Activated CD4-positive, alpha-beta T cell treated with anti-CD3 and anti-CD28 coated beads, Interleukin-2, Interleukin-6, amounts not matched to agents 100 ng/mL and 50 ng/mL, durations not matched to agents 16 hours and 8 hours (primary cell): ENCODE measurements at places on chromosomes 7 and 10.

GRCh38 chr7:121302214-121302745, 26.5 kb upstream of the WNT16 start:
- no peak for DNase-seq

GRCh38 chr10:89535171-89536012, at the start of gene SLC16A12:
Gene SLC16A12, minus strand, starts transcription at chr10:89535594. Its CDS starts 73,016 bp downstream, at chr10:89462578.
- no peak for DNase-seq

DNA sequence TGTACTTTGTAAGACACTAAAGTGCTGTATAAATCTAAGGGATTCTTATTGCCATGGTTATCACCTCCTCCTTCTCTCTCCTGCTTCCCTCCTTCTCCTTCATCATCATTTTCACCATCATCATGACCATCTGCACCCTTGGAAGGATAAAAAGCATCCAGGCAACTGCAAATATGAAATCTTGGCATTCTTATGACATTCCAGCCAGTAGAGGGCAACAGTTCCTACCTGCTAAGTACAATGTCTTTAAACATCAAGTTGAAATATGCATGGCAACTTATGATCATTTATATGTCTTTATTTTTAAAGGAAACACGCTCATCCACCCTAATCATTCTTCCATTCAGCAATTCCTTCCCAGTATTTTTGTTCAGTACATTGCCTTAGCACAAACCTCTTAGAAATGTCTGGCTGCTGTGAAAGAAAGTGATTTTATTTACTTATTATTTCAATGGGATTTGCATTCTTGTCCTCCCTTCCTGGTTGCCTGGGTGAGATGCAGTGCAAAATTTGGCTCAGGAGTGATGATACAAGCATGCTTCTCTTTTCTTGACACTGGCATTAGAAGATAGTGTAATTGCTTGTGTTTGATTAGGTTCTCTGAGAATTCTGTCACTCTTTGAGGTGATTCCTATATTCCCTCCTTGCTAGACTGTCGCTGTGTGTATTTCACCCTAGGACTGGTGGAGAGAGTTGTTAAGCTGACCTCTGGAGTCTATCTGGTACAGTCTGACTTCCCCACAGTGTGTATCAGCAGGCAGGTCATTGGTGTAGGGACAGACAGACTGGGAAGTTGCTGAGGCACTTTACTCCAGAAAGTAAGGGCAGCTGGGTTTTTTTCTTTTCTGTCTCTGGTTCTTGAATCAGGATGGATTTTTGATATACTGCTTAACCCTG, 188.5 kb upstream of the BMPER start:
- no peak for DNase-seq

GRCh38 chr10:23337616-23338015, 7.0 kb downstream of the C10orf67 start:
- peak; percentile 30 for DNase-seq

DNA sequence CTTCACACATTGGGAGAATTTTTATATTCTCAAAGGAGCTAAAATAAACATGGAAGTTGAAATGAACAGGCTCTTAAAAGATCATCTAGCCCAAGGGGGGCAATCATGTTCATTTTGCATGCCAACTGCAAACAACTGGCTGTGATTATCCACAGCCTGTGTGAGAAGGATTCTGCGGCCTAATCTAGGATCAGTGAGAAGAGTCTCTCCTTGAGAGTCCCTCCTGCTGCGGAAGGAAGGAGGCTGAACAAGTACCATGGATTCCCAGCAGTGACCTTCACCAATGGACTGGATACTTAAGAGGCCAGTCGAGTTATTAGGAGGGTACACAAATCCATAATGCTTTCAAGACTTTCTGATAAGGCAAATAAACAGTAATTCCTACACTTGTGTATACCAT, 76.7 kb downstream of the IGF2BP3 start:
- DNase-seq, result no peak

GRCh38 chr10:119945805-119946204, 53.3 kb downstream of the SEC23IP start:
- no peak for DNase-seq

DNA sequence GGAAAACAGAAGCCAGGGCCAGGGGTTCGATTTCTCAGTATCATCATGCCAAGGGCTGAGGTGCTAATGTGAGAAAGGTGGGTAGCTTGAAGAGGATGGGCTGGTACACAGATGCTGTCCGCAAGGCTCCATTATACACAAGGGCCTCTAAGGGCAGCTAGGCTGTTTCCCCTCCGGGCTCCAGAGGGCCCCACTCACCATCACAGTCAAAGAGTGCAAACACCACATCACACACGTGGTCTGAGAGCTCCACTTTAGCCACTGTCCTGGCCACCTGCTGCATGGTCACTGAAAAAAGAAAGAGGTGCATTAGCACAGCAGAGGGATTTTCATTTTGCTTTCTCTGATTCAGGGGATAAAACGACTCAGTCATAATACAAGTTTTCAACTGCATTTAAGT, 20.9 kb upstream of the DNAJB12 start:
- DNase-seq, result no peak

- no peak for DNase-seq
These were observed 22.4 kb downstream of the STMP1 start for GRCh38 chr7:135684699-135685098.

DNA sequence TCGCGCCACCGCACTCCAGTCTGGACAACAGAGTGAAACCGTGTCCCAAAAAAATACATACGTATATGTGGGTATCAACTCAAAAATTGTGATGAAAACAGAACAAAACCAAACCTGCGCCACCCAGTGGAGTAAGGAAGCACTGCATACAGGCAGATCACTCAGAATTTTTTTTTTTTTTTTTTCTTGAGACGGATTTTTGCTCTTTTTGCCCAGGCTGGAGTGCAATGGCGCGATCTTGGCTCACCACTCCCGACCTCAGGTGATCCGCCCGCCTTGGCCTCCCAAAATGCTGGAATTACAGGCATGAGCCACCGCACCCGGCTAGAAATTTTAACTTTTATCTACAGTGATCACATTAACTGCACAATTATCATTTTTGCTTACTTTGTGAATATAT, 9.1 kb upstream of the TMEM236 start:
- peak; percentile 74 for DNase-seq

GRCh38 chr10:75197906-75198305, 12.7 kb upstream of the VDAC2 start:
- no peak for DNase-seq

- no peak for DNase-seq
These were observed 95.5 kb downstream of the GATA3 start for GRCh38 chr10:8149991-8150390.

DNA sequence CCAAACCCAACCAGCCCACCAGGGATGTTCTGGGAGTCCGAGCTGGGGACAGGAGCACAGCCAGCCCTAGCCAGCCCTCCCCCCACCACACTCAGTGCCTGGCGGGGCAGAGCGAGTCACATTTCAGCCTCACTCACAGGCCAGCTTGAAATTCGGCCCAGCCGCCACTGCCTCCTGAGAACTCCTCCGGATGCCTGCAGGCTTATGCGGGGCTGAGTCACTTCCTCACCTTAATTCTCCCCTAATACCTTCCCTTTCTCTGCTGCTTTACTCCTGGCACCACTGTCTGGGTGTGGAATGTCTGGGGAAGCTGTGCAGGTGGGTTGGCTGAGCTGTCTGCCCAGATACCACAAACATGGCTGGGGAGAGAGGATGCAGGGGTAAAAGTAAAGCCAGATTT, 22.6 kb upstream of the DLG5 start:
- no peak for DNase-seq

- DNase-seq, result no peak
These were observed 6.0 kb upstream of the CCDC136 start for GRCh38 chr7:128785738-128786137.

DNA sequence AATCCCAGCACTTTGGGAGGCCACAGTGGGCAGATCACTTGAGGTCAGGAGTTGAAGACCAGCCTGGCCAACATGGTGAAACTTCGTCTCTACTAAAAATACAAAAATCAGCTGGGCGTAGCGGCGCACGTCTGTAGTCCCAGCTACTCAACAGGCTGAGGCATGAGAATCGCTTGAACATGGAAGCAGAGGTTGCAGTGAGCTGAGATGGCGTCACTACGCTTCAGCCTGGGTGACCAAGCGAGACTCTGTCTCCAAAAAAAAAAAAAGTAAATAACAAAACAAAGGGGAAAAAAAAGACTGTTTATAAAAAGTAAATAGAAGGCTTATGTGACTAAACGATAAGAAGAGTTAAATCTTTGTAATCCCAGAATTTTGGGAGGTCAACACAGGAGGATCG, 15.0 kb upstream of the DNMBP start:
- DNase-seq, result no peak

GRCh38 chr7:38321967-38322366, 48.5 kb upstream of the TARP start:
- DNase-seq, result no peak

DNA sequence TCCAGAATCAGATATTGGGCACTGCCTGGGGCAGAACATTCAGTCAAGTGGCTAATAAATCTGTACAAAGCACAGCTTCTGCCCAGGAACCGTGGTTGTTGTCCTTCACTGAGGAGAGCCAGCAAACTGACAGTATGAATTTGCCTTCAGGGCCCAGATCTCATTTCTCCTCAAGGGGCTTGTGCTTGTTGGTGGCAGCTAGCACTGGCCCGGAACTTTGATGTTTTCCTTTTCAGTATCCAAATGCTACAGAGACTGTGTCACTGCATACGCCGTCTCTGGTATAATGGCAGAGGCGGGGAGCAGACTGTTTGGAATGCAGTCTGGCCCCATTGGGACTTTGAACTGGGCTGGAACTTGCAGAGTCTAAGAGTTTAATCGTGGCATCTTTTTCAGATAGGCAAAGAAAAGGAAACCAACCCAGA, 30.4 kb upstream of the ADD3 start:
- no peak for DNase-seq

- peak; percentile 13 for DNase-seq
These were observed 21.9 kb downstream of the FRA10AC1 start for GRCh38 chr10:93680412-93681047.

DNA sequence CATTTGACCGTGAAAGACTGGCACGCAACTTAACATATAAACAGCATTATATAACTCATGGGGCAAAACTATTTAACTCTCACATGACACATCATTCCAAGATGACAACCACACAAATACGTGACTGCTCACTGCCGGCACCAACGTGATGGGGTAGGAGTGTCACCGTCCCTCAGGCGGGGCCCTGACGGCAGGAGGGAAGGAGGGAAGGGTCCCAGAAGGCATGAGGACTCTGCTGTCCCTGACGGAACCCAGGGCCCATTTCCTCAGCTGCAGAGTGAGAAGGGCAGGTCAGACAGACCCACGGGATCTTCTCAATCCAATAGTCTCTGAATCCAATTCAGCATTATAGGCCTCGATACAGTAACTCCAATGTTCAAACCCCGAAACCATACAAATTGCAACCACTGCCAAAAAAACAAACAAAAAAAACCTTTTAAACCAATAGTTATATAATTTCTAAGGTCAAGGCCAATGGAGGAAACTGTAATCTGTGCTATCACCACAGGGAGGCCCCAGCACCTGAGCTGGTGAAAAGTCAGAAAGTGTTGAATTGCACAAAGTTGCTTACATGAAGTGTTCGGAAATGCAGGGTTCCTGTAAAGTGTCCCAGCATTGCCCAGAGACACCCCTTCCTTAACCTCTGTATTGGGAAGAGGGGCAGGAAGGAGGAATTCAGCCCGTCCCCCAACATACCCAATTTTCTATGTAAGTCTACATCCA, 137.4 kb downstream of the TNS3 start:
- no peak for DNase-seq

- DNase-seq, result no peak
These were observed 136.6 kb upstream of the TARP start for GRCh38 chr7:38410056-38410455.

- no peak for DNase-seq
These were observed 1033.4 kb downstream of the SORCS3 start for GRCh38 chr10:105674448-105674847.

DNA sequence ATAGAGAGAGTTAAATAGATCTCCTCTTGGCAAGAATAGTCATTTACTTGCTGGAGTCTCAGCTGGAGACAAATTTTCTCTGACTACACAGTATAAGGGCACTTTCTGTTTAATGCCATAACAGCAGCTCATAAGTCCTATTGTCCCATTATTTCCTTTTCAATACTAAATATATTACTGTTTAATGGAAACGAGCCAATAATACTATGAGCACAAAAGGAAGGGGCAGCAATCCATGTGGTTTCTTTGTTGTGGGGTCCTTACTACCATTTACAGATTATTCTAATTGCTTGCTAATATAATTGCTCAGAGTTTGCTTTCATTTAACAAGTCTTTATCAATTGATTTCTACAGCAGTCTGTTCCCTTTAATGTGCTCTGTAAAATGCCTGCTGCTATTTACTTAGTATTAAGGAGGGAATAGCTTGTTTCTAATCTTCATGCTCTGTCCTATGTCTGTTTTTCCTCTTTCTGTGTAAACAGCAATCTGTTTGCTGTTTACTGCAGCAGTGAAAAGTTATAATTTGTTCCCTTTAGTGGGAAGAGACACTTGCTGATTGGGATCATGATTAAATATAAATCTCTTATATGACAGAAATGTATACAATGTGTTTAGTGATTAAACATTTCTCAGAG, 296.2 kb upstream of the SMIM30 start:
- no peak for DNase-seq

DNA sequence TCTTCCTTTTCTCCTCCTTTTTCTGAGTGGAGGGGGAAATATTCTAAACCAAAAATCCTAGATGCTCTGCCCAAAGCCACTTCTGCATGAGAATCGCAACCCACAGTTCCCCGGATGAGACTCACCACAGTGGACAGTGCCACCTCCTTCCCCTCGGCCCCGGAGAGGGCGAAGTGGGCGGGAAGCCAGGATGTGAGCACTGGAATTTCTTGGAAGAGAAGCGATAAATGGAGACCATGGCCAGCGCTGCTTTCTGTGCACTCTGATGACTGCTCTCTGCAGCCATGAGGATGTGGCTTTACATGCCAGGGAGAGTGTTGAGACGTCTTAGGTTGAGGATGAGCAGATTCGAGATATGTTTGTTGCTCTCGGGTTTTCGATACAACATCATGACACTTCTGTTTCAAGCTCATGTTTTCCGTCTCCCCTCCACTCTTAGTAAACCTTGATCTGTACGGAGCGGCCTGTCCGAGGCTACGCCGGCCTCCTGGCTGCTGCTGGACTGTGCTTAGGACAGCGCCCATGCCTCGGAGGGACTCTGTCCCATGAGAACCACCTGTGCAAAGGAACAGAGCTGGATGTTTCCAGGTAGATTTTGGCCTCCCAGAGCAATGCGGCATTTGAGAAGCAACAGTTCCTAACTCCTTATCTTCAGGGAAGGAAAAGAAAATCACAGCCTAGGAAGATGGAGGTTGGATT, 414.6 kb upstream of the FOXK1 start:
- DNase-seq, result no peak

- no peak for DNase-seq
These were observed 71.1 kb downstream of the FIGNL1 start for GRCh38 chr7:50379082-50379481.
